GM03348 (cell line): ENCODE measurements at places on chromosomes 1 and 21.

DNA sequence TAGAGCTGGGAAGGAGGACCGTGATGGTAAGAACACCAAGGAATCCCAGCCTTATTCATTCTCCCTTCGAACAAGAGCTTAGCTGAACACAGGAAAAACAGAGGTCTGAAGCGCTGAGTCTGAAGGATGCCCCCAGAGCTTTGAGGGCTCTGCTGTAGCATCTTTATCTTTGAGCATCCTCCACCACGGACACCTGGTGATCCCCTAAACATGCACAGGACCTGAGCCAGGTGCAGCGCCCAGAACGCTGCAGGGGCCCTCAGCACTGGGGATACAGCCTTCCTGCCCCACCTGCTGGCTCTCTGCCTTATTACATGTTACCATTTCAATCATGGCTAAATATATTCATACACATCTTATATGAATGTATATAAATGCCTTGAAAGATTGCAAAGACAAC lies 7.7 kb upstream of the GPATCH4 start:
- DNase-seq: no peak

DNA sequence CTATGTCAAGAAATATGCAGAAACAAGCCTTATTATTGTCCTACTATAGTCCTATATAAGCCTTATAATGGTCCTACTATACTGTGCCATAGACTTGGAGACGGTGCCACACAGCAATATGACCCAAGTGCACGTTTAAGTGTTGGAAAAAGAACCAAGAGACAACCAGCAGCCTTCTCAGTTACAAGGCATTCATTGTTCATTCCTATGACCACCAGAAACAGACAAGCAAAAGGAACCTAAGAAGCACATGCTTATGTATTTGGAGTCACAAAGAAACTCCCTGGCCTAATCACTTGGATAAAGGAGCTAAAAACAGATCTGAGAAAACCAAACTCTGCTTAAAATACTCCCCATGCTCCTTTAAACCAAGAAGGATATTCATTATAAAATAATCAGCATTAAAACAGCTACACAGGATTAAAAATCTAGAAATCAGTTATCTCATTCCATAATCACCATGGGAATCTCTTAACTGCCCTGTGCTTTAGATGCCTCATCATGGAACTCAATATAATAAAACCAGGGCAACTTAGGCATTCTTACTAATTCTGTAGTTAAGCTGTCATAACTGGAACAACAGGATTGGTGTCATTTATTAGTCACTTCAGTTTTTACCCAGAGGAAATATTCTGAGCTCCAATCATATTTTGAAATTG lies 7.0 kb downstream of the COLGALT2 start:
- no peak for DNase-seq

- no peak for DNase-seq
Measured at GRCh38 chr1:84972377-84972987, 24.4 kb downstream of the MCOLN2 start.

GRCh38 chr1:59092126-59092525 lies 204.8 kb upstream of the FGGY start:
- DNase-seq: no peak

GRCh38 chr1:218895064-218895587 lies 278.6 kb upstream of the LYPLAL1 start:
- no peak for DNase-seq
